ENCODE measurements at places on chromosomes 2 and 18. TPM values are rescaled to one million over a fixed set of nuclear protein-coding genes. Genes with fewer than 3 reads are reported as not detected.

The GPBAR1 gene
- not detected for polyA plus RNA-seq

The LONRF2 gene
- 7.2 TPM for polyA plus RNA-seq

The IL18RAP gene
- polyA plus RNA-seq, result not detected

The TTN gene
- polyA plus RNA-seq, result 0.55 TPM

The SPTBN1 gene
- polyA plus RNA-seq, result 90.4 TPM

The SERPINB5 gene
- polyA plus RNA-seq, result not detected

The CDK15 gene
- polyA plus RNA-seq, result not detected

The CIB4 gene
- not detected for polyA plus RNA-seq

Data from Purkinje cell (primary cell).